Cortex of kidney (tissue), 1 donor: ENCODE measurements at places on chromosomes 7 and 10.

- DNase-seq, result no peak
These were observed 20.0 kb downstream of the THNSL1 start for GRCh38 chr10:25036381-25036780.

DNA sequence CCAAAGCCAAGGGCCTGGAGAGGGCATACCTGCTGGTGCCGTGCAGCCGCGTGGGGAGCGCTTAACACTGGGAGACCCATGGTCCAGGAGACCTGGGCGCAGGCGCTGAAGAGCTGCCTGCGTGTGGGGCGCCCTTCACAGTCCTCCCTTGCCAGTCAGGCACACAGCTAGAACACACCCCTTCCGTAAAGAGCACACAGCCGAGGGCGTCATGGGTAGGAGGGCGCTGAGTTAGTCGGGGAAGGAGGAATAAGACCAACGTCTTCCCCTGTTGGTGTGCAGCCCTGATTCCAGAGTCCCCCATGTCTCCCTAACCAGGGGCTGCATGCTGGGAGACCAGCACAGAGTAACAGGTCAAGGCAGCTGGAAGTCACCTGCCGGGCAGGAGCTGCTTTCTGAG is 273.9 kb downstream of the USP6NL start:
- DNase-seq, result no peak

DNA sequence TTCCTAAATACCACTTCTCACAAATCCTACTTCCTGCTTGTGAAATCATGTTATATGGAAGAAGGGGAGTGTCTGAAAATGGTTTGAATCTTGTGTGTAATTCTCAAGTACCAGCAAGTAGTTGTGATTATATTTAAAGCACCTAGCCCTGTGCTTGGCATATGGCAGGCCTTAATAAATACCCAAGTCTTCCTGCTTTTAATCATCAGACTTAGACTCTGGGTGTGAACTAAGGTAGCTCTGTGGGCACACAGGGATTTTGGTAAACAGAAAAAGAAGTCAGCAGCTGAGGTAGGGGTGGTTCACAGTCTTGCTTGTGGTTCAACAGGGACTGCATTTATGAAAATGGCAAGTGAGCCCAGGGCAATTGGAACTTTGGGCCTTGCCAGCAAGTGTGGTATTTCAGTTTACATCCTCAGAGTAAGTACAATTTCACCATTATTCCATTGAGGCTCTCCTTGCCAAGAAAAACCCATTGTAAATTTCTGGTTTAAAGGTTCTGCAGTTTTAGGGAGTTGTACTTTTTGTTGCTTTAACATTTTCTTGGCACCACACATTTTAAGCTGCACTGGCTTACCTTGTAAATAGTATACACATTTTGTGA is 215.5 kb downstream of the AUTS2 start:
- DNase-seq, result no peak

GRCh38 chr10:127774766-127775559 is 38.0 kb downstream of the FOXI2 start:
- DNase-seq, result no peak

DNA sequence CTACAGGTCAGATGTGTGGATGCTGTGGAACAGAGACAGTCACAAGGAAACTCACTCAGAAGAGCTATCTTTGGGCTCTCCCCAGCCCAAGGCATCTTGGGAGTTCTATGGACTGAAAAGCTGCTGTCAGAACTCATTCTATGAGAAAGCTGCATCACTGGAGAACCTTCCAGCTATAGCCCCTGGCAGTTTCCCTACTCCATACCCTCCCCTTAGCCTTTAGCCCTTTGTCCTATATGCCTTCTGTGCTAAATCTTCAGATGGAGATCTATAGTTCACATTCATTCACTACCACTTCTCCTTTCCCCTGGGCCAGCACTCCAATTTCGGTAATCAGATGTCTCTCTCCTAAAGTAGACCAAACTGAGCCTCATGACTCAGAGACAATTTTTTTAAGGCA is 6.9 kb downstream of the WNT8B start:
- DNase-seq, result no peak

- no peak for DNase-seq
These were observed 19.1 kb downstream of the LMTK2 start for GRCh38 chr7:98125759-98126158.

DNA sequence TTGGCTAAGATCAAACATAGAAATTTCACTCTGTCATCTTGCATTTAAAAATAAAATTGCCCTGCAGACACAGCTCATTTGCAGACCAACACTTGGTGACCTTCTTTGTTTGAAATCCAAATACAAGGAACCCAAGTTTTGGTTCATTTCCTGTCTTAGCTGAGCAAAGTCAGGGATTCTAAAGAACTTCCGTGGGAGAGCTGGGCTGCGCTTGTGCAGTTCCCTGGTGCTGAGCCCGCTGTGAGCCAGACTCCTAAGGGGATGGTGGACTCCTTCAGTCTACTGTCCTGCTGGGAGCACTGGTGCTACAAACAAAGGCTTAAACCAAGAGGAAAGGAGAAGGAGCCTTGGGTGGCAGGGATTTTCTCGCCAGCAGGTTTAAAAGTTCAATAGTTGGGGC is 60.0 kb downstream of the MYOF start:
- no peak for DNase-seq

DNA sequence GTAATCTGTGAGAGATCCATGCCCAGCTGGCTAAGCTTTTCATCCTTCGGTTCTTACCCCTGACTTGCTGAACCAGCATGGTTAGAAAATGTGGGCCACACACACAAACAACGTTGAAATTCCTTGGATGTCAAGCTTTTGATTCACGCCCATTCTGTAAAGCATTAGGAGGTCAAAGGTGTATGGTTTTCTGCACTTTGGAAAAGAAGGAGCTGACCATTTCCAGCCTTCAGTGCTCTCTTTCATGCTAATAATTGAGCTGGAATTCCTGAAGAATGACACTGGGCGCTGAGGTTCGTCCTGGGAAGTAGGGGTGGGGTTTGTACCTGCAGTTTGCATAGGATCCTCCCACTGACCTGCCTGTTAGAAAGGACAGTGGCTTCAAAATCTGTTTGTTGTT is 23.1 kb downstream of the KLF6 start:
- no peak for DNase-seq

DNA sequence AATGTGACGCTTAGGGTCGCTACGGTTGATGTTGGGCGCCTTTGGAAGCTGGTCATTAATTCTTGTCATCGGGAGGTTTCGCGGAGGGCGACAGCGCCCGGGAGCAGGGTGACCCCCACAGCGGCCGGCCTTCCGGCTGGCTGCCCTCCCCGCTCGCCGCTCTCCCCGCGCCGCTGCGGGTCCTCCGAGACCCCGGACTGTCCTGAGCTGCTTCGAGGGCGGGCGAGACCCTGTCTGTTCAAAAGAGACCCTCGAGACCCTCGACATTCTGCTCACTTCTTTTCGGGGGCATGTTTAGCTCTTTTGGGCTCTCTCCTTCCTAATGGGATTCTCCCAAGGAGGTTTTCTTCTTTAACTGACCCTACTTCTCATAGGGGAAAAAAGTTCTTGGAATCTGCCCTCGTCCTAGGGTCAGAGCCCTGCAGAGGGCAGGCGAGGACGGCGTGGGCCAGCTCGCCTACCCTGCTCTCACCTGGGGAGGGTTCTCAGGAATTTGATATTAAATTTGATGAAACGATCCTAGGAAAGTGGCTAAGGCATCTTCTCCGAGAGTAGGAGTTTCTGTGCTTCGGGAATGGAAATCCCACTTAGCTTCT is 257.0 kb downstream of the OTUD1 start:
- no peak for DNase-seq

GRCh38 chr10:74953214-74953613 is 126.8 kb downstream of the KAT6B start:
- no peak for DNase-seq

DNA sequence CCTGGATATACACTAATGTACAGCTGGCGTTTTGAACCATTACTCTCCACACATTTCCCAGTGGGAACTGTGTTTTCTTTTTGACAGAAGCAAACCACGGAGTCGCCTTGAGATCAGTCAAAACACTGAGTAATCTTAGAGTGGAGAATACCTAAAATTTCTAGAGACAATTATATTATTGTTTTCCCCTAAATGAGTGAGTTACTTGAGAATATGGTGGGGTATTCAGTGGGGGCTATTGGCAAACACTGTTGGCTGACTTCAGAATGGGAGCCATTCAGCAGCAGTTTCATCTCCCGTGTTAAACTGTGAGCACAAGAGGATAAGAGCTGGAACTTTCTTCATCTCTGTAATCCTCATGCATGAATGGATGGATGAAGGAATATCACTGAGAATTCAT is 6.2 kb downstream of the IL2RA start:
- DNase-seq, result no peak

DNA sequence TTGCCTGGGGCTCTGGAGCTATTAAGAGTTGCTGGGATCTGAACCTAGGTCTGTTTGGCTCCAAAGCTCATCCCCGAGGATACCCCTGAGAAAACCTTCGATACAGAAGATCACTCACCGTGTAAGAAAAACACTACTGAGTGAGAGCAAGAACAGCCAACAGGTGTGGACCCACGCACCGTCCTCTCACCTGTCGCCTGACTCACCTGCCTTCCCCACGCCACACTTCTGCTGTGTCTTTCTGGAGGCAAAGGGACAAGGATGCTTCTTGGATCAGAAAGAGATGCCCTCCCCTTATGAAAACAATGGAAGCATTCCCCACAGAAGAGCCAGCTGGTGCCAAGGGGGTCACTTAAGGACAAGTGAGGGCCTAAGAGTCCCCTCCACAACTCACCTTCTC is 46.7 kb downstream of the COL13A1 start:
- DNase-seq, result no peak

DNA sequence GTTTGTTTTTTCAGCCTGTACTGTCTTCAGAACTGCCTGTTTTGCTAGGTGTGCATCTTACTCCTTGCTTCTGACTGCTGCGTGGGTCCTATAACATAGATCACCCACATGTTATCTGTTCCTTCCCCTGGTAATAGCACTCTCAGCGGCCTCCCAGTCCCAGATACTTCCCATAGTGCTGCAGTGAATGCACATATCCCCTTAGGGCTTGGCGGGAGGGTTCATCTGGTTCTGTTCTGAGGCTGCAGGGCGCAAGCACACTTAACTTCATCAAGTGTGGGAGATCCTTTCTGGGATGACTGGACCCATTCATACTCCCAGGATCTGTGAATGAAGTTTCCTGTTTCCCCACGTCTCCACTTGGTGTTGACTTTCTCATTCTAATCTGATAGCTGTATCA is 90.7 kb downstream of the CELF2 start:
- DNase-seq, result no peak

GRCh38 chr7:104943502-104944343 is 70.3 kb upstream of the KMT2E start:
- DNase-seq, result no peak

DNA sequence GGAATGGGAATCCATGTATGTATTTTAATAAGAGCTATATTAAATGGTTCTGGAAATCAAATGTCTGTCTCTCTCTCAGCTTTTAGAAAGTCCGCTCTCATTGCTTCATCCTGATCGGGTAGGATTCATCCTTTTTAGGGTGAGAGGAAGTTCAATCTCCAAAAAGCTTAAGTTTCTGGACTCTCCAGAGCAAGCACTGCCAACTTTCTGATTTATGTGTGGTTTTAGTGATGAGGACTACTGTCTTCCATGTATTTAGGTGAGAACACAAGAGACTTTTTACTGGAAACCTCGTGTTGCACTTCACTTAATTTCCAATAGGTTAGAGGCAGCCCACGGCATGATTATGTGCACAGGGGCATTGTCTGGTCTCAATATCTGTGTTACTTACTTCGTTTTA is 267.9 kb downstream of the SUGCT start:
- no peak for DNase-seq

- DNase-seq, result no peak
These were observed 16.3 kb downstream of the PRKCQ start for GRCh38 chr10:6563731-6564130.

DNA sequence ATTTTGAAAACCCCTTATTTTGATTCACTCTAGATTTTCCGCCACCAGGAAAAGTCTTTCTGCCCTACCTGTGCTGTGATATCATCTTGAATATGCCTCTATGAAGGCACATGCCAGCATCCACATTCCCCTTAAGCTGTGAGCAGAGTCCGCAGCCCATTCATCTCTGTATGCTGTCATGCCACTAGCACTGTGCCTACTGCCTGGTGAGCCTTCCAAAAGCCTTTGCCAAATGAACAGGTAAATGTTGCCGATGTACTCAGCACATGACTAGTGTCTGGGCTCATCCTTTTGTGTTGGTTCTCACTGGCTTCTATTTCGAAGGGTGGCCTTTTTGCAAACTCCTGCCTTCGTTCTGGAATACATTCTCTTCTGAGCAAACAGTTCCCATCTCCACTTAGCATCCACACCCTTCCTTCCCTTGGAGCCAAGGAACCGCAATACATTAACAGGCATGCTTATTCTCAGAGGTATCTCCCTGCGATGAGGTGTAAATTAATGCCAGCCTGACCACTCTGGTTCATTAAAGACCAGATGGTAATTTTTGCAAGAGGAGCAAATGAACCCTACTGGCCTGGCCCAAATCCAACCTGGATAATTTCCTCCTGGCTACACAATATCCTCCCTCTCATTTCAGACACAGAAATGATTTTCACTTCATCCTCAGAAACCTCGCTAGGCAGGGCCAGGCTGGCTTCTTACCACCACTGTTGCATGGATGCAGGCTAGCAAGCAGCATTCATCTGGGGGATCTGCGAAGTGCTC is 339.7 kb upstream of the NFE2L3 start:
- no peak for DNase-seq

DNA sequence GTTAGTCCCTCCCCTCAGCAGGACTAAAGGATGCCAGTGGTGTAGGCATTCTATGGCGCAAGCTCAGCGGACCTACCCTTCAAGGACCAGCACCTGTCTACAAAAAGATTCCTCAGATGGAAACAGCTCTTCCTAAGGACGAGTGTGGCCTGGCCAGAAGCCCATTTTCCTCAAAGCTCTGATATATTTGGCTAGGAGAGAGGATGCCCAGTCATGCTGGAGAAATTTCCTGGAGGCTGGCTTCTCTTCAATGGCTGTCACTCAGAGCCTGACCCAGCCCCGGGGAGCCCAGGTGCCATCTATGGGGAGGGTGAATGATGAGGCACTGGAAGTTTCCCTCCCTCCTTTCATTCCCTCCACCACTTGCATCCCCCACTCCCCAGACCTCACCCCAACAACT is 111.5 kb downstream of the PLXNA4 start:
- DNase-seq, result no peak

GRCh38 chr10:76916536-76916935 is 721.1 kb downstream of the KCNMA1 start:
- no peak for DNase-seq

- DNase-seq, result no peak
These were observed 198.7 kb downstream of the CXCL12 start for GRCh38 chr10:44186150-44186549.

DNA sequence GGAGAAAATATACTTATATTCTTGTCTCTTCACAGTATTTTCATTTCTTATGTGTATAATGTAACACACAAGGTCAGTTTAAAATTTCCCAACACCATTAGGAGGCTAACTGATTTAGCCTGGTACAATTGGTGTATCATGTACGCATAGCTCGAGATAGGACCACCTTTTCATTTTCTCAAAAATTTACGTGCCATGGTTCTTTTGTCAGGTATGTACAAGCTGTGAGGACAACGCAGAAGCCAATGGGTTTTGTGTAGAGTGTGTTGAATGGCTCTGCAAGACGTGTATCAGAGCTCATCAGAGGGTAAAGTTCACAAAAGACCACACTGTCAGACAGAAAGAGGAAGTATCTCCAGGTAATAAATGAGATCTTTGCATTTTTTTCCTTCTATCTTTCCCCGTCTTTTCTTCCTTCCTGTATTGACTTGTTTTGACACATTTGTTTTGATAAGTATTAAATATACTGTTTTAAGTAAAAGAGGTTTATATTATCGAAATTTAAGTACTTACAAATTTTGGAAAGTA is 55.0 kb downstream of the TRIM24 start:
- no peak for DNase-seq

GRCh38 chr7:126657137-126657536 is 595.6 kb downstream of the GRM8 start:
- no peak for DNase-seq
